ENCODE measurements at places on chromosomes 16 and 17. TPM values are rescaled to one million over a fixed set of nuclear protein-coding genes. Genes with fewer than 3 reads are reported as not detected.

DNA sequence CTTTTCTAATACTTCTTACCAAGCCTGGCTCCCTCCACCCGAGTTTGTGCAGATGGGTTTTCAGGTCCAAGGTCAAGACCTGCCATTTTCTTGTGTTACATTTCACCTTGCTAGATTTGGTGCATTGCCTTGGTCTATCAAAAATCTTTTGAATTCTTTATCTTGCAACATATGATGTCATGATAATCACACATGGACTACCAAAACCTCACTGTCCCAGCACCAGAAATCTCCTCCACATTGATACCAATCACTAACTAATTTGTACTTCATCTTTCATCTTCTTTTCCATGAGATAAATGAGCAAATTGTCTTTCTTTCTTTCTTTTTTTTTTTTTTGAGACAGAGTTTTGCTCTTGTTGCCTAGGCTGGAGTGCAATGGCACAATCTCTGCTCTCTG lies 33.0 kb upstream of the ZFHX3 start:
- no peak for DNase-seq

GRCh38 chr17:50539762-50540559 lies 7.0 kb upstream of the SPATA20 start:
- no peak for DNase-seq

- no peak for DNase-seq
Observed at GRCh38 chr17:11921296-11921695, 76.0 kb downstream of the ZNF18 start.

GRCh38 chr17:29620271-29620670 lies 2.4 kb downstream of the CORO6 start:
- peak; percentile 48 for DNase-seq

Gene CLDN9
- not detected for total RNA-seq

Gene NXN
- total RNA-seq, result 51.7 TPM

Gene NUP93
- total RNA-seq, result 40.3 TPM

Gene NPIPB9
- not detected for total RNA-seq

Gene ANKRD40CL
- not detected for total RNA-seq

Gene KRTAP3-2
- total RNA-seq, result not detected
